Retinal pigment epithelial cell (primary cell): ENCODE measurements at places on chromosomes 6 and 20.

GRCh38 chr20:57749131-57749690 is 39.4 kb upstream of the PMEPA1 start:
- no peak for DNase-seq

DNA sequence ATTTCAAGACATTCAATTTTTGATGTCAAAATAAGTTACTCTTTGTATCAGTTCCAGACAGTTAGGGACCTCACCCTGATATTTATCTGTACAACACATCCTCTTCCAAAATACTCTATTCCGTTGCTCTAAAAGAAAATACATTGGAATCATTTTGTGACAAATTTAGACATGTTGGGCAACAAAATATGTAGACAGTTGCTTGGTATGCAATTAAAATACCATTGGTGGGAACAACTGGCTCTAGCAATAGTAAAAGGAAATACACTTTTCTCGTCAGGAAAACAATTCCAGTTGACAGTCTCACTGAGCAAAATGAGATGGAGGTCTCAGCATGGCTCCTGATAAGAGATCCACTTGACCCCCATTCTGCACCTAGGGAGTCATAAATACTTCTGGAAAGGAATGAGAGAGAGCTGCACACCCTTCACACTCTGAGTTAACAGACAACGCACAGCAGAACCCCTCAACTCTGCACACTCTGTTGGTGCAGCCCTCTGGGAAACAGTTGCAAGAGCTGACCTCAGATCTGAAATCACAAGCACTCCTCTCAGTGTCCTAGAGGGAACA is 171.3 kb upstream of the NT5E start:
- DNase-seq: no peak

DNA sequence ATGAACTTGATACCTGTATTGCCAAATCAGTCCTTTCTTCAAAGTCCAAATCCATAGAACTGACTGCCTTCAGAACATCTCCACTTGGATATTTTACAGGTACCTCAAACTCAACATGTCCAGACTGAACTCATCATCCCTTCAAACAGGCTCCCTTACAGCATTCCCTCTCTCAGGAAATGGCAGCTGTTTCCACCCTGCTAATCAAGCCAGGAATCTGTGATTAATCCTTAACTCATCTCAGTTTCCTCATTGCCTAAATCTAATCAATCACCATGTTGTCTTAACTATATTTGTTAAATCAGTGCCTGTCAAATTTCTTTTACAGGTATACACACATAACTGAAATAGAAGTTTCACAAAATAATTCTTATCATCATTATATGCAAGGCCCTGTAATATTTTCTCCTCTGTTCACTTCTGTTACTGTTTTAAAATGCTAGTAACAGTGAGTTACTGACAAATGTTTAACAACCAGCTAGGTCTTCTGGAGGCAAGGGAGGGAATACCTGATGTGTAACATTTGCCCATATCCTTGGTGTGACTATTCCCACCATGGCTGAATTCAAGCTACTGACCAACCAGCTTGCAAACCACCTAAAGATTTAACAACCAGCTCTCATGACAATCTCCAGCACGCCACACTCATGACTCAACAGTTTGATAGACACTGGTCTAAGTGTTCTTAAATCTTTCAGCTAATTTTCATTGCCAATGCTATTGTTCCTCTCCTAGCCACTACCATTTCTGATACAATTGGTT is 124.9 kb downstream of the ADAT2 start:
- no peak for DNase-seq

DNA sequence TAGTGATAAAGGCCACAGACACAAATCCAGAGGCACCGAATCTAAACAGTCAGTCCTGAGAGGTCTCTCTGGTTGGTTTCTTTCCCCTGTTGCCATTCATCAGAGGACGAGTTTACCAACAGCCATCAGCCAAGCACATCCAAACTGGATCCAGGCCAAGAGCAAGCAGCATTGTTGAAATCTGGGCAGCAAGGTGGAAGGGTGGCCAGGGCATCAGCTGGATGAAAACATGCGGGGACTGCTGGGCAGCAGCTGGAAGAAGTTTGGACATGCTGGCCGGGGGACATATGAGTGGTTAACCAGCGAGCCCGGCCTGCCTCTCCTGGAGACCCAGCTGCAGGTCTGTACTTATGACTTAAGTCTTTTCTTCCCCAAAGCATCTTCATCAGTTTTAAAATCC is at the start of gene SMIM28:
TSS of gene SMIM28 (plus strand) at position 62 of the 400 bp plus-strand sequence. CDS start at position 230, 168 bp downstream.
- no peak for DNase-seq

GRCh38 chr6:106849676-106850332 is 124.7 kb downstream of the CD24 start:
- DNase-seq: no peak

DNA sequence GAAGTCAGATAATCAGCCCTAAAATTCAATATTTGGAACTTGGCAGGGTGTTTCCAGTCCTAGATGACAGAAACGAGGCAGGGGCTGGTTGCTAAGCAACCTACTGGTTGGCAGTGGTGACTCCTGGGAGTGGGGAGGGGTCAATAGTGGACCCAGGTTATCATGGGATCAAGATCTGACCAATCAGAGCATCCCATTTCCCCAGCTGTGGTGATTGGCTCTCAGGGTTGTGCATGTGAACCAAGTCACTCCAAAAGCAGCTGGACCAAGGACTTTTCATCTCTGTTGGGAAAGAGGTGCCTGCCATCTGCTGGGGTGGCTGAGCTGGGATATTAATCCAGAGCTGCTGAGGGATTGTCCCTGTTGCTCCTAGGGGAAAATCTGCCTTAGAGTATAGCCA is 253.4 kb downstream of the PREX1 start:
- no peak for DNase-seq

GRCh38 chr6:29967379-29968010 is 25.2 kb downstream of the HLA-A start:
- DNase-seq: peak; percentile 34

- DNase-seq: no peak
Measured at GRCh38 chr6:25249133-25249532, 30.0 kb upstream of the CARMIL1 start.

- no peak for DNase-seq
Measured at GRCh38 chr20:29878281-29878741, 1379.2 kb upstream of the DEFB115 start.

GRCh38 chr6:40543776-40544175 is 43.4 kb downstream of the LRFN2 start:
- DNase-seq: no peak

- DNase-seq: no peak
Measured at GRCh38 chr20:37896932-37897548, 5.9 kb upstream of the VSTM2L start.

DNA sequence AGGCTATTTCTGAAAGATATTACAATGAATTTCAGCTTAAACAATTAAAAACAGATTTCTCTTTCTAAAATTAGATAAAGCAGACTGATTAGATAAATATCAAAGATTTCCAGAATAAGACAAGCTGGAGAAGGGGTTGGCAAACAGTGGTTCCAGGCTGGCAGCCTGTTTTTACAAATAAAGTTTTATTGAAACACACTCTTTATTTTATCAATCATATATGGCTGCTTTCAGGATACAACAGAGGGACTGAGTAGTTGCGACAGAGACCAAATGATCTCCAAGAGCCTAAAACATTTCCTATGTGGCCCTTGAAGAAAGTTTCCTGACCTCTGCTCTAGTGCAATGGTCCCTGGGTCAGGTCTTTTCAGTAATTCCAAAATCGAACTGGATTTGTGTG is 65.6 kb upstream of the IYD start:
- no peak for DNase-seq

- no peak for DNase-seq
Measured at GRCh38 chr6:117494283-117494682, 11.8 kb downstream of the DCBLD1 start.

DNA sequence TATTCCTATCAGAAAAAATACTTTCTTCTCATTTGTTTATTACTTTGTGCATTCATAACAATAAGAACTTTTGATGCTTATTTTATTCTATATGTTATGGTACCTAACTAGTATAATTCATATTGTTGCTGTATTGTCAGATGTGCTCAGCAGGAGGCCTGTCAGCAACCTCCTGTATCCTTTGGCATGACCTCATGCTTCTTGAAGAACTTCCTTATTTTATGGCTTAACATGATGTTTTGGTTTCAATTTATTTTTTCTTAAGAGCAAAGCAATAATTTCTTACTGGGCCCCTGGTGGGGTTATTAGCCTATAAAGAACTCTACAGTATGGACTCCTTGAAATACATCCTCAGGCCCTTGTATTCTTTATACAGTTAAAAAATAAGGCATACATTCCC is 17.3 kb downstream of the GGTLC1 start:
- no peak for DNase-seq

GRCh38 chr6:158068893-158069799 is 87.5 kb downstream of the SYNJ2 start:
- no peak for DNase-seq

GRCh38 chr6:77715588-77715987 is 62.7 kb downstream of the MEI4 start:
- peak; percentile 8 for DNase-seq

DNA sequence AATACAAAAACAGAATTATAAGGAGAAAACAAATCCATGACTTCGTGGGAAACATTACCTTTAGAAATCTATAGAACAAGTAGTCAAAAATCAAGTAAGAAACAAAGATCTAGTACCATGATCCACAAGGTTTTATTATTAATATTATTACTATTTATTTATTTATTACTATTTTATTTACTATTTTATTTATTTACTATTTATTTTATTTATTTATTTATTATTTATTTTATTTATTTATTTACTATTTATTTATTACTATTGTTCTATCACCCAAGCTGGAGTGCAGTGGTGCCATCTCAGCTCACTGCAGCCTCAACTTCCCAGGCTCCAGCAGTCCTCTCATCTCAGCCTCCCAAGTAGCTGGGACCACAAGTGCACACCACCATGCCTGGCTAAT is 13.5 kb upstream of the ELMO2 start:
- no peak for DNase-seq

- DNase-seq: no peak
Measured at GRCh38 chr20:33240923-33241322, 5.1 kb downstream of the BPIFA1 start.

- DNase-seq: no peak
Measured at GRCh38 chr6:83854001-83854501, 891 bp downstream of the RIPPLY2 start.

DNA sequence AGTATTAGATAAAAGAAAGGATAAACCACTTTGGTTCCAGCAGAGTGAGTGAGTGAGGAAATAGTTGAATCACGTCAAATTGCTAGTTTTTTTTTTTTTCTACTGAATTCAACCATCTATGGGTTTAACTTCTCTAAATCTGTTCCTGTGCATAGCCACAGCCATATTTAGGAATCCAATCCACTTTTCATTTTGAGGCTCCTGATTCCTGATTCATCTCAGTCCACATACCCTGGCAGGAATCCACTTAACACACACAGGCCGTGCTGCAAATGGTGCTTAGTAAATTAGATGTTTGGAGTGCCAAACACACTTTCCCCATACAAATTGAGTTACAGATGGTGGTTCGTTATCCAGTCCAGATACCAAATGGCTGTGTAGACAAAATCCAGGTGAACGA is 220.3 kb downstream of the ALDH8A1 start:
- no peak for DNase-seq

DNA sequence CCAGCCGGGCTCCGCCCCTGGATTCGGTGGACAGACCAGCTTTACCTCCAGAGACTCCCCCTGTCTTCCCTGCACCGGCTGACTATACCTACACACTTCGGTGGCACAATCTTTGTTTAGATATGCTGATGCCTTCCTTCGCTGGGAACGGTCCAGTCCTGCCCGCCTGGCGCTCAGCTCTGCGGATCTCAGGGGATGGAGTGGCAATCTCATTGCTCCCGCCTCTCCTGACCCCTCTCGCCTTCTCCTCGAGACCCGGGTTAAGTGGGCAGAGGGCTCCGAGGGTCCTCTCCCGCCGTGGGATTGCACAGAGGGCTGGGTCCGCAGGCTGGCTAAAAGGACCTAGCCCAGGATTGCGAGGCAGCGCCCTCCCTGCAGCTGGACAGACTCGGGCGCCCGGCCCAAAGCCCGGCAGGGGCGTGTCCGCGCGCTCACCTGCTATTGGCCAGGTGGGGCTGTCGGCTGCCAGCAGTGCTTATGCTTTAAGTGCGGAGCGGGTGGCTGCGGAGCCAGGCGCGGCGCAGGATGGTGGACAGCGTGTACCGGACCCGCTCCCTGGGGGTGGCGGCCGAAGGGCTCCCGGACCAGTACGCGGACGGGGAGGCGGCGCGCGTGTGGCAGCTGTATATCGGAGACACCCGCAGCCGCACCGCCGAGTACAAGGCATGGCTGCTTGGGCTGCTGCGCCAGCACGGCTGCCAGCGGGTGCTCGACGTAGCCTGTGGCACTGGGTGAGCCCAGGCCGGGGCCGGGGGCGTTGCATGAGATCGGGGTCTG is at the start of gene GNMT:
TSS of gene GNMT (plus strand) at position 512 of the 777 bp plus-strand sequence. CDS start at position 526, 14 bp downstream.
- DNase-seq: no peak

GRCh38 chr6:389622-390021 is 1.9 kb upstream of the IRF4 start:
- no peak for DNase-seq
